ENCODE measurements at places on chromosomes 2 and 18. TPM values are rescaled to one million over a fixed set of nuclear protein-coding genes. Genes with fewer than 3 reads are reported as not detected.

The CRYBA2 gene
- not detected for total RNA-seq

The NCKAP5 gene
- 7.5 TPM for total RNA-seq

The KCNIP3 gene
- 13.4 TPM for total RNA-seq

The RESP18 gene
- not detected for total RNA-seq

The COBLL1 gene
- total RNA-seq, result 138 TPM

The GPAT2 gene
- 2.0 TPM for total RNA-seq

The GAREM2 gene
- total RNA-seq, result 3.7 TPM

The FRZB gene
- 7.8 TPM for total RNA-seq

The ESPNL gene
- 3.8 TPM for total RNA-seq

The RAD51AP2 gene
- total RNA-seq, result 0.12 TPM

The SKA1 gene
- 3.3 TPM for total RNA-seq

The MLPH gene
- total RNA-seq, result 4.6 TPM

The SCYGR8 gene
- total RNA-seq, result 0.41 TPM

The POMC gene
- 7.8 TPM for total RNA-seq

The NOSTRIN gene
- 25.3 TPM for total RNA-seq

The SAG gene
- not detected for total RNA-seq

The AP1S3 gene
- total RNA-seq, result 21.9 TPM

The GALNT14 gene
- 31.4 TPM for total RNA-seq

The CAPN14 gene
- total RNA-seq, result 0.12 TPM

The MEX3C gene
- total RNA-seq, result 43.1 TPM

The CCDC148 gene
- 10.0 TPM for total RNA-seq

The APLF gene
- total RNA-seq, result 7.3 TPM

The IL1RN gene
- total RNA-seq, result 6.0 TPM

The PKDCC gene
- total RNA-seq, result 301 TPM

The G6PC2 gene
- total RNA-seq, result 0.23 TPM

Measured in metanephros (tissue), 2 donors.